Endodermal cell (in vitro differentiated cells): ENCODE measurements at places on chromosomes 1 and 21.
A peak's percentile ranks its signal among the peaks of the same experiment; 100 is the strongest.

GRCh38 chr1:178451529-178451928 is 45.2 kb downstream of the CLEC20A start:
- H3K27me3 ChIP-seq: no peaks in the 10 kb centered on the region
- peaks cover 3% of the 10 kb centered on the region for H3K36me3 ChIP-seq
- DNase-seq: no peak
- no peak overlapping the region for H3K4me3 ChIP-seq
- peaks cover 8% of the 10 kb centered on the region for H3K4me1 ChIP-seq

- no peaks in the 10 kb centered on the region for H3K36me3 ChIP-seq
- no peak for DNase-seq
- H3K4me3 ChIP-seq: no peak overlapping the region
- peaks cover 8% of the 10 kb centered on the region for H3K4me1 ChIP-seq
These were observed 50.1 kb downstream of the HLX start for GRCh38 chr1:220929304-220929703.

DNA sequence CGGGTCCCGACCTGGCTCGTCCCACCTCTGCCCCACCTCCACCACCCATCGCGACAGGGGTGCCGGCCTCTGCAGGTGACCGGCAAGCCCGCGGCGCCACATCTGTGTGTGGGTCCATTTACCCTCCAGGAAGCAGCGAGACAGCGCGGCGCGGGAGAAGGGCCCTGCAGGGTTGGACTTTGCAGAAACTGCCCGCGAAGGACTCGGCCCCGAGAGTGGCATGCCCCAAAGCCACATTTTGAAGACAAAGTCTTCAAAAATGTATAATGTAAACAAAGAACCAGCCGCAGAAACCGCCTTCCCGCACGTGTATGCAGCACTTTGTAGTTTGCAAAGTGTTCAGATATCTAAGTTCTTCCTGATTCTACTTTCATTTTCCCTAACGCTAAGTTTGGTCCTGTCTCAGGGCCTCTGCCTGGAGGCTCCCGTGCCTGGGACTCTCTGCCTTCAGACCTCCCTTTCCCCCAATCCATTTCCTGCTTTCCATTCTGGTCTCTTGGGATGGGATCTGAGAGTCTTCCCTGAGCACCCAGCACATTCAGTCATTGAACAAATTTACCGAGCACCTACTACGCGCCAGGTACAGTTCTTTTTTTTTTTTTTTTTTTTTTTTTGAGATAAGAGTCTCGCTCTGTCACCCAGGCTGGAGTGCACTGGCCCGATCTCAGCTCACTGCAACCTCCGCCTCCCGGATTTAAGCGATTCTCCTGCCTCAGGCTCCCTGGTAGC is 524 bp upstream of the TMCO4 start:
- peak overlapping the region; percentile 77 for H3K4me3 ChIP-seq
- H3K27ac ChIP-seq: no peak overlapping the region
- no peaks in the 10 kb centered on the region for H3K36me3 ChIP-seq
- DNase-seq: peak; percentile 72
- no peaks in the 10 kb centered on the region for H3K4me1 ChIP-seq

- H3K27ac ChIP-seq: no peak overlapping the region
- H3K4me1 ChIP-seq: peaks cover 25% of the 10 kb centered on the region
- H3K36me3 ChIP-seq: no peaks in the 10 kb centered on the region
- DNase-seq: no peak
- no peak overlapping the region for H3K4me3 ChIP-seq
- H3K27me3 ChIP-seq: no peaks in the 10 kb centered on the region
These were observed 29.9 kb downstream of the NUAK2 start for GRCh38 chr1:205291596-205291995.

GRCh38 chr1:65255656-65256050 is 53.7 kb upstream of the DNAJC6 start:
- H3K36me3 ChIP-seq: peaks cover 7% of the 10 kb centered on the region
- H3K27ac ChIP-seq: no peak overlapping the region
- DNase-seq: peak; percentile 51
- H3K4me3 ChIP-seq: peak overlapping the region; percentile 98

GRCh38 chr1:171122893-171123292 is 32.2 kb downstream of the FMO3 start:
- no peaks in the 10 kb centered on the region for H3K36me3 ChIP-seq
- H3K4me1 ChIP-seq: no peaks in the 10 kb centered on the region
- no peak for DNase-seq
- H3K27ac ChIP-seq: no peak overlapping the region
- H3K4me3 ChIP-seq: no peak overlapping the region

DNA sequence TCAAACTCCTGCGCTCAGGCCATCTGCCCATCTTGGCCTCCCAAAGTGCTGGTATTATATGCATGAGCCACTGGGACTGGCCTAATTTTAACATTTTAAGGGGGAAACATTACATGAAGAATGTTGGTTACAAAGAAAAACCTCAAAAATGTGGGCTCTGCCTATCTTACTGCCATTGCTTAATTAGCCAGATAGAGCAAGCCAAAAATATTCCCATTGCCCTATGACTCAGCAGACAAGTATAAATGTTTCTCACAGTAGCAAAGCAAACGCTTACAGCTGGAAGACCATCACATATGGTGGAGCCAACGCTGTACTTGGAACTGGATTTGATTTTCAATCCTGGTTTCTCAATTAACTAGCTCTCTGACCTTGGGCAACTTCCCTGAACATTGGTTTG is 502.0 kb downstream of the SMYD3 start:
- H3K4me3 ChIP-seq: no peak overlapping the region
- no peak overlapping the region for H3K27ac ChIP-seq
- H3K27me3 ChIP-seq: no peaks in the 10 kb centered on the region
- H3K4me1 ChIP-seq: no peaks in the 10 kb centered on the region
- DNase-seq: no peak

- no peak overlapping the region for H3K27ac ChIP-seq
- no peaks in the 10 kb centered on the region for H3K36me3 ChIP-seq
- no peaks in the 10 kb centered on the region for H3K27me3 ChIP-seq
- peak; percentile 69 for DNase-seq
These were observed 35.9 kb downstream of the FHAD1 start for GRCh38 chr1:15282810-15283474.

DNA sequence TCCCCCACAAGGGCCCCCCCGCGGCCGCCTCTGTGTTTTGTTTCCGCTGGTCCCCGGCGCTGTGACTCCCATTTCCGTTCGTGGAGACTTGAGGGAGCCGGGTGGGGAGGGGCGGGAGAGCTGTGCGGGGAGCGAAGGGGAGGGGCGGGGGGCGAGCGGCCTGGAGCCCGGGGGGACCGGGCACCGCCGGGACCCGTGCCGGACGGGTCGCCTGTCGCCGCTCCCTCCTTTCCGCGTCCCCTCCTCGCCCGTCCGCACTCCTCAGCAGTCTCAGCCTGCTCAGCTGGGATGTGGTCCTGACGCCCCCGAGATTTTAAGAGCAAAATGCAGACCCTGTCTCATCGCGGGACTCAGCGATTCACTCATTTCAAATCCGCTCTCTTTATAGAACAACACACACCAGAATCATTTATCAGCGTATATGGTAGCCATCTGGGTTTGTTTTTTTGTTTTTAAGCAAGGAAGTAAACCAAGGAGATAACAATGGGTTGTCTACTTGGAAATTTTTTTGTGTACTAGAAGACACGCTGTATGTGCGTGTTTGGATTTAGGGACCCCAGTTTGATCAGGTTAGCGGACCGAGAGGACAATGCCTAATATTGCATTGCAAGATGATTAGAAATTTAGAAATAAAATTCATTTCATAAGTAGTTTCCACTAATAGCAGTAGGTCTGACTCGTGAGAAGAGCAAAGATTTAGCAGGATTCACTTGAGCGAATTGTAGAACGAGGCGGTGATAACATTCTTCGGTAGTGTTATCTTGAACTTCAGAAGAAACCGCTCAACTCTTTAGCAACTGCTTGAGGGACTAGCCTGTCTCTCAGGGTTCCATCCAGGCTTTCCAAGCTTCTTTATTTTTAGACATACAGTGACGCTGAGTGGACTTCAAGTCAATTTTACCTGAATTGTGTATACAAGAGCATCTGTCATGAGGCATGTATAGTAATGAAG is 1.1 kb downstream of the GABPA start:
- peak; percentile 89 for DNase-seq

GRCh38 chr21:19031953-19032352 is 628.4 kb upstream of the TMPRSS15 start:
- H3K27me3 ChIP-seq: no peaks in the 10 kb centered on the region
- H3K36me3 ChIP-seq: no peaks in the 10 kb centered on the region
- H3K27ac ChIP-seq: no peak overlapping the region
- DNase-seq: no peak

- DNase-seq: no peak
- no peak overlapping the region for H3K27ac ChIP-seq
- H3K27me3 ChIP-seq: no peaks in the 10 kb centered on the region
- no peak overlapping the region for H3K4me3 ChIP-seq
- H3K4me1 ChIP-seq: no peaks in the 10 kb centered on the region
These were observed 37.0 kb downstream of the UBE2G2 start for GRCh38 chr21:44764319-44765230.
